ENCODE measurements at places on chromosomes 13 and 19. TPM values are rescaled to one million over a fixed set of nuclear protein-coding genes. Genes with fewer than 3 reads are reported as not detected.

DNA sequence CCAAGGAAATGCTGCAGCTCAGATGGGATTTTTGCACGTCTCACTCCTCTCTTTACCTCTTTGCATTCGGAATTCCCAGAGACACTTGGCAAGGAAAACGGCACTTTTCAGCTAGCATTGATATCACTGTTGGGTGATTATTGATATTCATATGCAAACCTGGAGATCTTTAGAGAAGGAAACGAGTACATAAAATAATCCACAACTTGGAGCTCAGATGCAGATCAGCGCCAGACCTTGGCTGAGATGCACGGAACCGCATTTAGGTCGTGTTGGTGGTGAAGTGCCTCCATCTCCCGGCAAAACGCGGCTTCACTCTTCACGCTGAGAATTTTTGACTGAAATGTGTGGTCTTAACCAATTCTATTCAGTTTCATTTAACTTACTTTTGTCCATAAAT is 77.2 kb upstream of the ARHGEF7 start:
- no peak overlapping the region for H3K4me3 ChIP-seq
- H3K27me3 ChIP-seq, result no peaks in the 10 kb centered on the region
- no peak overlapping the region for H3K27ac ChIP-seq
- no peaks in the 10 kb centered on the region for H3K4me1 ChIP-seq

DNA sequence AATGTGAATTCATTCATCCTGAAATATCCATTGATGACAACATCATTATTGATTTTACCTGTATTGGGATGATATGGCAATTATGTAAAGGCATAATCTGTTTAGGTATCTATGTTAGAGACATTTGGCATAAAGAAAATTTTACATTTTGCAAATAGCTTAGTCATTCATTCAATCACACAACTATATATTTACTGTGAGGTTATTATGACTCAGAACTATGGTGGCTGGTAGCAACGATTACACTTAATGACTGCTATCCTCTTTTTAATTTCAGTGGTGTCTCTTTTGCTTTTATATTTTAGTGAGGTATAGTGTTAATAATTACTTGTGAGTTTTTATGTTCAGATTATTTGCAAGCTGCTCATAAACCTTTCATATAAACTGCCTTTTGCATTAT is 955.9 kb downstream of the SLITRK6 start:
- DNase-seq, result no peak
- H3K27me3 ChIP-seq, result no peaks in the 10 kb centered on the region
- H3K4me1 ChIP-seq, result no peaks in the 10 kb centered on the region
- H3K36me3 ChIP-seq, result no peaks in the 10 kb centered on the region
- no peak overlapping the region for H3K4me3 ChIP-seq
- H3K27ac ChIP-seq, result no peak overlapping the region

APOC1 gene
- total RNA-seq, result 180 TPM

FARP1 gene
- 59.4 TPM for total RNA-seq

- no peaks in the 10 kb centered on the region for H3K36me3 ChIP-seq
- no peak overlapping the region for H3K27ac ChIP-seq
- H3K27me3 ChIP-seq, result no peaks in the 10 kb centered on the region
- H3K4me3 ChIP-seq, result no peak overlapping the region
- peaks cover 15% of the 10 kb centered on the region for H3K4me1 ChIP-seq
These were observed 160.5 kb downstream of the DLEU7 start for GRCh38 chr13:50682966-50683365.

- DNase-seq, result no peak
- H3K27ac ChIP-seq, result no peak overlapping the region
- no peaks in the 10 kb centered on the region for H3K4me1 ChIP-seq
These were observed 24.4 kb upstream of the URAD start for GRCh38 chr13:28012896-28013295.

DNA sequence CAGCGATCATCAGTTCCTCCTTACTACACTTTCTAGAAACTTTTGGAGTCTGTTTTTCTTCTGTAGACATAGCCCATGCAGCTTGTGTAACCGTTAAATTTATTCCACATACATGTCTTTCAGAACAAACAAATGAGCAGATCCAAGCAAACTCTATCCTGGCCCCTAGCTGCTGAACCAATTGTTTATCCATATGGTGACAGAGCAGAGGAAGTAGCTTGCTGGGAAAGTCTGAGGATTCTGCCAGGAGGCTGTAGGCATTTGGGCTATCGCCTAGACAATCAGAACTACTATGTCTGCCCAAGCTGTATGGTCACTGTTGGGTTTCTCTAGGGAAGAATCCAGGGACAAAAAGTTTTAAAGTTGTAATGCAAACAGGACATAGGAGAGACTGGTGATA is 343.7 kb downstream of the SPRY2 start:
- no peak overlapping the region for H3K4me3 ChIP-seq
- H3K4me1 ChIP-seq, result no peaks in the 10 kb centered on the region
- no peaks in the 10 kb centered on the region for H3K27me3 ChIP-seq
- no peaks in the 10 kb centered on the region for H3K36me3 ChIP-seq
- DNase-seq, result no peak

DNA sequence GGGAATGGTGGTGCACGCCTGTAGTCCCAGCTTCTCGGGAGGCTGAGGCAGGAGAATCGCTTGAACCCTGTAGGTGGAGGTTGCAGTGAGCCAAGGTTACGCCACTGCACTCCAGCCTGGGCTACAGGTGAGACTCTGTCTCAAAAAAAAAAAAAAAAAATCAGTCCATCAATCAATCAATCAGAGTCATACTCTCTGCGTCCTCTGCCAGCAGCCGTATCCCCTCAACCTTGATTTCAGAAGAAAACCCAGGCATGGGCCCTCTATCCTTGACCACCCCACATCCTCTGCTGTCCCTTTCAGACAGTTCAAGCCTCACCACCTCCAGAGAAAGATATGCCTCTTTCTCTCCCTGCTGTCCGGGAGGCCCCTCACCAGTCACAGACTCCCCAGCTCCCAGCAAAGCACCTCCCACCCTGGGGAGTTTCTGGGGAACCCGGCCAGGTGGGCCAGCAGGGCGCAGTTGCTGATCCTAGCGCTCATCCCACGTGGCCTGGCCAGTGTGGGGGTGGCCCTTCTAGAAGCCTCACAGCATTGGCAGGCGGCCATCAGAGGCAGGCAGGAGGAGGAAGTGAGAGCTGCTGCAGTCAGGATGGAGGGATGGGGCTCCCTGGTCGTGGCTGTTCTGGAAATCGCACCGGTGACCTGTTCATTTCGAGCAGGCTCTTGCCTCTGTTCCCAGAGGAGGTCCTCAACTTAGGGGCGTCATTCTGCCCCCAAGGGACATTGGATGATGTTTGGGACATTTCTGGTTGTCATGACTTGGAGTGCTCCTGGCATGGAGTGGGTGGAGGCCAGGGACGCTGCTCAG is 10.2 kb upstream of the JSRP1 start:
- H3K4me3 ChIP-seq, result no peak overlapping the region
- DNase-seq, result peak; percentile 95
- no peaks in the 10 kb centered on the region for H3K27me3 ChIP-seq
- H3K36me3 ChIP-seq, result peaks cover 3% of the 10 kb centered on the region

CLDND2 gene
- 2.5 TPM for total RNA-seq

FFAR2 gene
- total RNA-seq, result 53.5 TPM

DNA sequence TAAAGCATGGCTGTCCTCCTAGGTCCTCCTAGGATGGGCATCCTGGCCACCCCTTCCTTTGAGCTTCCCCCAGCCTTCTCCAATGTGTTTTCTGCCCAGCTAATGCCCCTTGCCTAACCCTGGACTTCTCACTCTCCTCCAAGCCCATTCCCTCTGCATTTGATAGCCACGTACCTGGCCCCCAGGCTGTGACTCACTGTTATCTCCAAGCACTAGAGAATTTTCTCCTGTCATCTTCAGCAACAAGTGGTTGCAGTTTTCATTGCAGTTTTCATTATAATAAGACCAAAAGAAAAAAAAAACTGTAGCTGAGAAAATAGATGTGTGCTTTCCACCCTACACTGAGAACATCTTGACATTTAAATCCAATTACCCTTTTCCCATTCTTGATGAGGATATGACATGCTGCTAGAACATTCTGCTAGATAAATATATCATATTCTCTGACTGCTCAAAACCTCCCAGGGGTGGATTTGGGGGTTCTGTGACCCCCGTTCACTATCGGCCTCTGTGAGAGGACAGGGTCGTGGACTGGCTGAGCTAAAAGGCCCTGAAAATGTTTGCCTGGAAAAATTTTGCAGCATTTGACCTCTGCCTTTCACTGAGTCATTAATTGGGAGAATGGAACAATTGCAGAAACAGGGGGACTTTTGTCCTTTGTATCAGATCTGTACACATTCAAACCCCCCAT is 58.8 kb upstream of the KCTD15 start:
- H3K4me1 ChIP-seq, result no peaks in the 10 kb centered on the region
- H3K27me3 ChIP-seq, result no peaks in the 10 kb centered on the region
- no peaks in the 10 kb centered on the region for H3K36me3 ChIP-seq
- H3K27ac ChIP-seq, result no peak overlapping the region
- H3K4me3 ChIP-seq, result no peak overlapping the region

- no peak overlapping the region for H3K27ac ChIP-seq
- H3K4me3 ChIP-seq, result no peak overlapping the region
- H3K27me3 ChIP-seq, result no peaks in the 10 kb centered on the region
These were observed 82.9 kb downstream of the RAB20 start for GRCh38 chr13:110478405-110479214.

ZNF154 gene
- total RNA-seq, result 14.2 TPM

OLFM2 gene
- total RNA-seq, result 1.5 TPM

GRCh38 chr13:24892829-24893228 is 128.9 kb downstream of the RNF17 start:
- H3K4me1 ChIP-seq, result no peaks in the 10 kb centered on the region
- H3K27me3 ChIP-seq, result no peaks in the 10 kb centered on the region
- H3K27ac ChIP-seq, result no peak overlapping the region
- peaks cover 5% of the 10 kb centered on the region for H3K36me3 ChIP-seq
- H3K4me3 ChIP-seq, result no peak overlapping the region
- no peak for DNase-seq

CADM4 gene
- total RNA-seq, result 2.0 TPM

DNA sequence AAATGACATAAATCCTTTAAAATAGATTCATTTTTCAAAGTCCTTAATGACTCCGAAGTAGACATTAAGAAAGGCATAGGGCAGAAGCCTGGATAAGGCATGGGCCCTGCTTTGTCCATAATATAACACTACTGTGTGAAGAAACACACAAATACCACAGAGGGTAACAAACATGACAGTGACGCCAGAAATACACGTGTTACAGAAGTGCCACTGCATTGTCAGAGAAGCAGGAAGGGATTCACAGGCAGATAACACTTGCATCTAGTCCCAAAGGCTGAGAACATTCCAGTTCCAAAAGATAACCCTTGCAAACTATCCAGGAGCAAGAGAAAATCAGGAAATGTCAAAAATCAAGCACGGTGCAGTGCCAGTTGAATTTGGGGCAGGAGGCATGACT is 633.2 kb downstream of the LIG4 start:
- no peaks in the 10 kb centered on the region for H3K4me1 ChIP-seq
- H3K27ac ChIP-seq, result no peak overlapping the region
- no peaks in the 10 kb centered on the region for H3K36me3 ChIP-seq
- H3K27me3 ChIP-seq, result no peaks in the 10 kb centered on the region
- no peak overlapping the region for H3K4me3 ChIP-seq
- no peak for DNase-seq

ZNF528 gene
- 28.7 TPM for total RNA-seq

PSG7 gene
- not detected for total RNA-seq

DNA sequence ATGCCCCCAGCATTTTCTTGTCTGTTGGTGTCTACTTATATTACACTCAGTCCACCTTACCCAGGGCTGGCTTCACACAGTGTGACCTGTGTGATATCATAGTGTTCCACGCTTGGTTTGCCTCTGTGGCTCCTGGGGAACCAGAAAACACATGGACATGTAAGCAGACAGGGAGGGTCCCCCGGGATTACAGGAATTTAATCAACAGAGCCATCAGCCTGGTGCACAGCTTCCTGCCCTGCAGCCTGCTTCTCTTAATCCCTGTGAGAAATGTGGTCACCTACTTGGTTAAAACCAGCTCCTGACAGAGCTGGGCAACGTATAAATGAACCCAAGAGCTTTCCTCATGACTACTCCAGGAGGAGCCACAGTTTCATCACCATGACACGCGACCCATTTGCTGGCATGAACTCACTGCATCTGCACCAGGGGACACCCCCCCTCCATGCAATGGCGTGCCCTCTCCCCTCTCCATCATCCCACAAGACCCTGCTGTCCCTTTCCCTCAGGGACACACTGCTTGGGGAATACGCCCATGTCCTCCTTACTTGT is 152.1 kb downstream of the UQCRFS1 start:
- DNase-seq, result no peak
- no peaks in the 10 kb centered on the region for H3K4me1 ChIP-seq
- no peak overlapping the region for H3K4me3 ChIP-seq
- no peak overlapping the region for H3K27ac ChIP-seq

DNA sequence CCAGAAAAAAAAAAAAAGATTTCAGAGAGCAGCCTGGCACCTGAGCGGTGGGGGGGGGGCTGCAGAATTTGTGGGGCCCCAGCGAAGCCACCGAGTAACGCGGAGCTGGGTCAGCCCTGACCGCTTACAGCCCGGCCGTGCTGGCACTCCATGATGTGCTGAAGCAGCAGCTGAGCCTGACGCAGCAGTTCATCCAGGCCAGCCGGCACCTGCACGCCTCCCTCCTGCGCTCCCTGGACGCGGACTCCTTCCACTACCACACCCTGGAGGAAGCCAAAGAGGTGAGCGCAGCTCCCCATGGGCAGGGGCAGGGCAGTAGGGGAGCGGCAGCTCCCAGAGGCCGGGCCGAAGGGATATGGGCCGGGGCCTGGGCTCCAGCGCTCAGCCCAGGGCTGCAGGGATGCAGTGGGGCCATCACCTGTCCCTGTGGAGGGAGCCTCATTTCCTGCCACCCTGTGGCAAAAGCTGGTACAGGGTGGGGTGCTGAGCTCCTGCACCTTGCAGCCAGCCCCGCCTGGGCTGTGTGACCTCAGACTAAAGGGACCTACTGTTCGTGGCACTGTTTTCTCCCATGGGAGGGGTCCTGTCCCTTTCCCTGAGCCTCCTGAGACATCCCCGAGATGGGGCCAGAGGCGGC is 18.3 kb downstream of the C19orf44 start:
- no peak for DNase-seq
- no peaks in the 10 kb centered on the region for H3K27me3 ChIP-seq
- no peak overlapping the region for H3K27ac ChIP-seq
- peaks cover 11% of the 10 kb centered on the region for H3K4me1 ChIP-seq
- H3K4me3 ChIP-seq, result no peak overlapping the region
- H3K36me3 ChIP-seq, result peaks cover 2% of the 10 kb centered on the region

- DNase-seq, result peak; percentile 56
- no peaks in the 10 kb centered on the region for H3K27me3 ChIP-seq
- peak overlapping the region; percentile 98 for H3K27ac ChIP-seq
- H3K36me3 ChIP-seq, result peaks cover 54% of the 10 kb centered on the region
These were observed 1.3 kb downstream of the RPS9 start for GRCh38 chr19:54201980-54202379.

- no peak overlapping the region for H3K4me3 ChIP-seq
- no peaks in the 10 kb centered on the region for H3K27me3 ChIP-seq
- H3K4me1 ChIP-seq, result no peaks in the 10 kb centered on the region
- H3K27ac ChIP-seq, result no peak overlapping the region
- DNase-seq, result no peak
- no peaks in the 10 kb centered on the region for H3K36me3 ChIP-seq
These were observed 14.5 kb downstream of the SHISA2 start for GRCh38 chr13:26037302-26037701.

- peaks cover 97% of the 10 kb centered on the region for H3K36me3 ChIP-seq
- H3K27ac ChIP-seq, result no peak overlapping the region
- H3K27me3 ChIP-seq, result no peaks in the 10 kb centered on the region
- H3K4me1 ChIP-seq, result peaks cover 5% of the 10 kb centered on the region
These were observed 14.1 kb downstream of the IZUMO4 start for GRCh38 chr19:2110822-2111221.

GARIN5B gene
- total RNA-seq, result not detected

OR10H1 gene
- not detected for total RNA-seq

All from spleen (tissue), 13 donors.